Activated T-cell treated with anti-CD3 and anti-CD28 coated beads, Interleukin-2, amount 50 U/mL, for 72 hours (primary cell): ENCODE measurements at places on chromosomes 3 and 15. TPM values are rescaled to one million over a fixed set of nuclear protein-coding genes. Genes with fewer than 3 reads are reported as not detected.

GRCh38 chr3:111861391-111861790 is 2.3 kb downstream of the PHLDB2 start:
- no peak for DNase-seq

Gene ABI3BP
- total RNA-seq = not detected

DNA sequence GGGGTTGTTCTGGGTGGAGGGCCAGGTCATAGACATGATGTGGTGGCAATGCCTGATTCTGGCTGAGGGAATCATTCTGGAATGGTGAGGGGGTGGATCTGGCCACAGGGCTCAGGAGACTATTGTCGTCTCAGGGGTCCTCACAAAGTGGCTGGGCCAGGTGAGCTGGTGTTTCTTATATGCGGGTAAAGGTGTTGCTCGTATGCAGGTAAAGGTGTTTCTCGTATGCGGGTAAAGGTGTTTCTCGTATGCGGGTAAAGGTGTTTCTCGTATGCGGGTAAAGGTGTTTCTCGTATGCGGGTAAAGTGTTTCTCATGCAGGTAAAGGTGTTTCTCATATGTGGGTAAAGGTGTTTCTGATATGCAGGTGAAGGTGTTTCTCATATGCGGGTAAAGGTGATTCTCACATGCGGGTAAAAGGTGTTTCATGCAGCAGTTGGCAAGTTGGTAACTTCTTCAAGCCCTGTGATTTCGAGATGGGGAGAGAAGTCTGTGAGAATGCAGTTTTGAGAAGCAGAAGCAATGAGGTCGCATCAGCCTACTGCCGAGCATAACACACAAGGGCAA is 10.5 kb upstream of the MUC4 start:
- no peak for DNase-seq

DNA sequence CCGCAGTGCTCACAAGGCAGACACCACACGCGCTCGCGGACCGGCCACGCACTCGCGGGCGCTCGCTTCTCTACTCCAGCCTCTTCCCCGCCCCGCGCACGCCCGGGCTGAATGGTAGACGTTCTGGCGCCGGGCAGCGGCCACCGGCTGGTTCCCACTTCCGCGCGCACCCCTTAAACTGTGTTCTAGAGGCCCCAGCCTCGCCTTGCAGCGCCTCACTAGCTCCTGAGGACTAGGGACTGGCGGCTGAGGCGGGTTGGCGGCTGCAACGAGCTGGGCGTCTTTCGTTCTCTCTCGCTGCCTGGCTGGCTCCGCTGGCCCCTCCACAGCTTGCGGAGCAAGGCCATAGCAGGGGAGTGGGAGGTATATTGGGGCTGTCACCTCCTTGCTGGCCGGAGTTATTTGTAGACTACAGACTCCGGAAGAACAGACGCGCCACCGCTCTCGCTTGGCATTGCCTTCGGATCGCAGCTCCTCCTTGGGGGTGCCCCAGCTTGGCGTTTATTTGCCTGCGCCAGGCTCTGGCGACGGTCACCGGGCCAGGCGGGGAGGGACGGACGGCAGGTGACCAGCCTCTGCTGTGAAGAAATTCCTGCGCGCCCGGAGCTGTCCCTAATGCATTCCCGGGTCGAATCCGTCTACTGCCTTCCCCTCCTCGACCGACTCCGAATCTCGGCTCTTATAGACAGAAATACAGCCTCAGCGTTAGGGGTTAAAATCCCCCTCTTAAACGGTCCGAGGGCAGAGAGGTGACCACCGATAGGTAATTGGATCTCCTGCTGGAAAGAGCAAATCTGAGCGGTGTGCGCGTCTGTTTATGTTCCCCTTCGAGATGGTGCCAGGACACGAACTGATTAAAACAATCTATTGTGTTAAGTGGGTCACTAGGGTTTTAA is 1.3 kb downstream of the GREM1 start:
- DNase-seq = no peak

DNA sequence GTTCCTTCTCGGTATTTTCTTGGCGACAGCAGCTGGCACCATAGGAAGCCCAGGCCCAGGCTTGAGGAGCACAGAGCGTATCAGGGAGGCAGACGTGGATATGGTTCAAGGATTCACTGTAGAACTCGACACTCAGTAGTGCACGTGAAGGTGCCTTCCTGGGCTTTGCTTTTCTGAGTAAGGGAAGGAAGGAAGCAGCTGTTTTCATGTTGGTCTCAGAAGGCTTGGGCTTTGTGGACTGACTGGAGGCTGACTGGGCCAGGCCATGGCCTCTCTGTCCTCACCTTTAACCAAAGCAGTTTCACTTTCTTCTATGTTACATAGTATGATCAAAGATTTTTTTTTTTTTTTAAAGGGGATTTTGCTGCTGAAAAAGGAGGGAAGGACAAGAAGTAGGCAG is 6.9 kb upstream of the GHRL start:
- DNase-seq = no peak

Gene DLL4
- 0.19 TPM for total RNA-seq

Gene A4GNT
- total RNA-seq = not detected
